ENCODE measurements at places on chromosomes 2 and 18.

GRCh38 chr18:50857694-50858093 lies 21.2 kb upstream of the ME2 start:
- DNase-seq: no peak

DNA sequence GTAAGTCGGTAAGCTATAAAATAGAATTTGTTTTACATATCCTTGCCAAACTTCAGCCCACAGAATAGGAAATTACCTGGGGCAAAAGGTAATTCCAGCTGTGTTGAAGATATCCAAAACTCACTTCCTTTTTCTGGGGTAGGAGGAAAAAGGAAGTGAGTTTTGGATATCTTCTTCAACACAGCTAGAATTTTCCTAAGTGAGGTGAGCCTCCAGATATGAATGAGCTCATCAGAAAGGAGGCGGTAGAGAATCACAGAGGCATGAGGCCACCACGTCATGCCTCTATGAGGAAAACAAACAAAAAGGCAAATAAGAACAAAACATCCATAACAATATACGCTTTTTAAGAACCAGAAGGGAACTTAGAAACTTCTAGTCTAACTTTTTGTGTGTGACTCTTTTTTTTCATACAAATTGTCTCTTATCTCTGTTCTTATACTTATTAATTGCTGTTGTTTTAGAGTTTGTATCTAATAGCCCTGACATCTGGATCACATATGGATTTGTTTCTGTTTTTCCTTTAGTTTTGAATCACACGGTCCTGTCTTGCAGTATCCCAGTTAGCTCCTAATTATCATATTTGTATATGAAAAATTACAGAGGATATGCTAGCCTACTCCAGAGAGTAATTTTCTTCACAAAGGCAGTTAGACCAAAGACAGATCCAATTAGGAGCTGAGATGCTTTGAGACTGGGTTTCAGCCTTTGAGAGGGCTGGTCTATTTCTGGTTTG lies 104.5 kb downstream of the RBM43 start:
- no peak for DNase-seq

DNA sequence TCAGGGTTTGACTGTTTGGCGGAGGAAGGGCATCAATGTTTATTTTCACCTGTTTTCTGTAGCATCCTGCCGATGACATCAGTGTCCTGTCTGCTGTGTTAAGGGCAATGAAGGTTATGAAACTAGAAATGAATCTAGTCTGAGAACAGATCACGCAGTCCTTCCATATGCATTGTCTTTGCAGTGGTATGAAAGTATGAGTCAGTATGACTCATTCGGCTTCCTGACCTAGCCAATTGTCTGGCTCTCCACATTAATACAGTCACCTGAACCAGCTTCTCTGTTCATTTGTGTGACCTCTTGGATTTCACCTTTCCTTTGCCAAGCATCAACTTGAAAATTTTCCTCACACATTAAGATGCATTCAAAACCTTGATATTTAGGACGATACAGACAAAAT lies 353.8 kb downstream of the RND3 start:
- no peak for DNase-seq

- no peak for DNase-seq
Observed at GRCh38 chr18:36692371-36692770, 136.4 kb downstream of the TPGS2 start.

All from activated CD8-positive, alpha-beta memory T cell treated with anti-CD3 and anti-CD28 coated beads, Interleukin-2, amount 50 U/mL, for 4 hours (primary cell).